Stimulated activated CD4-positive, alpha-beta T cell treated with anti-CD3 and anti-CD28 coated beads, Interleukin-2, amount 100 ng/mL, for 4 hours (primary cell): ENCODE measurements at places on chromosomes 2 and 18.

- DNase-seq: no peak
Measured at GRCh38 chr2:38176619-38177021, 100.7 kb upstream of the CYP1B1 start.

- DNase-seq: no peak
Measured at GRCh38 chr2:66987733-66988132, 409.4 kb upstream of the ETAA1 start.

DNA sequence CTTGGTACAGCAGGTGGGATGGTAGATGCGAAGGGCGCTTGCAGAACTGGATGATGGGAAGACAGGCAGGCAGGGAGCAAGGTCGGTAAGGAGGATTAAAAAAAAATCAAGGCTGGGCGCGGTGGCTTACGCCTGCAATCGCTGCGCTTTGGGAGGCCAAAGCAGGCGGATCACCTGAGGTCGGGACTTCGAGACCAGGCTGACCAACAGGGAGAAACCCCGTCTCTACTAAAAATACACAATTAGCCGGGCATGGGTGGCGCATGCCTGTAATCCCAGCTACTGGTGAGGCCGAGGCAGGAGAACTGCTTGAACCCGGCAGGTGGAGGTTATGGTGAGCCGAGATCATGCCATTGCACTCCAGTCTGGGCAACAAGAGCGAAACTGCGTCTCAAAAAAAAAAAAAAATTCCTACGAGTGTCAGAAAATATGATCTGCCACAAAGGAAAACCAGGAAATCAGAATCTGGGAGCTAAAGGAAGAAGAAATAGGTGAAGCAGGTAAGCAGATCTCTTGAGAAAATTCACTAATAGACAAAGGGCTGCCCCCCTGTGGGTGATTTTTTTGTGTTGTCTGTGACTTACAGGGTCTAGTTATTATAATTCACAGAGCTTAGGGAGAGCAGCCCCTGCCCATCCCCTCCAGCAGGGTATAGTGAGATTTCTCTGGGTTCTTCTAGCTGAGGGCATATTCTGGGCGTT is 46.2 kb downstream of the C2orf42 start:
- no peak for DNase-seq

DNA sequence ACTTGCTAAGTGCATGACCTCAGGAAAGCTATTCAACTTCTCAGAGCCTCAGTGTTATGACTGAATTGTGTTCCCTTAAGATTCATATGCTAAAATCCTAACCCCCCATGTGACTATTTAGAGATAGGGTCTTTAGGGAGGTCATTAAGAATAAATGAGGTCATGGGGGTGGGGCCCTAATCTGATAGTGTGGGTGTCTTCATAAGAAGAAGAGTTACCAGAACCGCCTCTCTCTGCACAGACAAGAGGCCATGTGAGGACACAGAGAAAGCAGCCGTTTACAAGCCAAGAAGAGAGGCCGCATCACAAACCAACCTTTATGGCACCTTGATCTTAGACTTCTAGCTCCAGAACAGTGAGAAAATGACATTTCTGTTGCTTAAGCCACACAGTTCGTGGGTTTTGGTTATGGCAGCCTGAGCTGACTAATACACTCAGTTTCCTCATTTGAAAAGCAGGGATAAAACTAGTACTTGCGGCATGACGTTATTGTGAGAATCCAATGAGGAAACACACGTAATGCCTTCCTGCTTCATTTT is 9.9 kb downstream of the SH2D6 start:
- no peak for DNase-seq

GRCh38 chr2:198144660-198145059 is 340.3 kb downstream of the PLCL1 start:
- no peak for DNase-seq

DNA sequence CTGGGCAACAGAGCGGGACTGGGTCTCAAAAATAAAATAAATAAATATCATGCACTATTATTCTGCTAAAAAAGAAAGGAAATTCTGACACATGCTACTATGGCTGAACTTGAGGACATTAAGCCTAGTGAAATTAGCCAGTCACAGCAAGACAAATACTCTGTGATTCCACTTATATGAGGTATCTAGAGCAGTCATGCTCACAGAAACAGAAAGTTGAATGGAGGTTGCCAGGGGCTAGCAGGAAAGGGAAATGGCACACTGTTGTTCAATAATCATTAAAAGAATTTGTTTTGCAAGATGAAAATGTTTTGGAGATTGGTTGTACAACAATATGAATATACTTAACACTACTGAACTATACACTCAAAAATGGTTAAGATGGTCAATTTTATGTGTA is 60.8 kb downstream of the NCKAP1 start:
- no peak for DNase-seq

- no peak for DNase-seq
Measured at GRCh38 chr18:42181474-42181873, 226.4 kb downstream of the PIK3C3 start.

DNA sequence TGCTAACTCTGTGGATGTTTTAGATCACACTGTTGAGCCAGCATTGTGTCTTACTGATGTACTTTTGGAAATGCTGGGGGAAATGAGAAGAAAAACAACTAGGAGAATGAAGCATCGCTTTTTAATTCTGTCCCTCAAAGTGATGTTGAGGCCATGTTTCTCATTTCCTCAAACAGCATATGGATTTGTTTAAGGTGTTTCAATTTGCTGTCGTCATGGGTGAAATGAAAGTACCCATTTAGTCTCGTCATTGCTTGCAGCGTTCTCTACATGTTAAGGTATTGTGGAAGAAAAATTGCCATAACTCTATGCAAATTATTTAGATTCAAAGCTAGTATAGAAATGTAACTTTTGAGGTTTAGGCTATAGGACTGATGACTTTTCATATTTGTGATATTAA is 151.3 kb downstream of the KCTD1 start:
- DNase-seq: no peak

DNA sequence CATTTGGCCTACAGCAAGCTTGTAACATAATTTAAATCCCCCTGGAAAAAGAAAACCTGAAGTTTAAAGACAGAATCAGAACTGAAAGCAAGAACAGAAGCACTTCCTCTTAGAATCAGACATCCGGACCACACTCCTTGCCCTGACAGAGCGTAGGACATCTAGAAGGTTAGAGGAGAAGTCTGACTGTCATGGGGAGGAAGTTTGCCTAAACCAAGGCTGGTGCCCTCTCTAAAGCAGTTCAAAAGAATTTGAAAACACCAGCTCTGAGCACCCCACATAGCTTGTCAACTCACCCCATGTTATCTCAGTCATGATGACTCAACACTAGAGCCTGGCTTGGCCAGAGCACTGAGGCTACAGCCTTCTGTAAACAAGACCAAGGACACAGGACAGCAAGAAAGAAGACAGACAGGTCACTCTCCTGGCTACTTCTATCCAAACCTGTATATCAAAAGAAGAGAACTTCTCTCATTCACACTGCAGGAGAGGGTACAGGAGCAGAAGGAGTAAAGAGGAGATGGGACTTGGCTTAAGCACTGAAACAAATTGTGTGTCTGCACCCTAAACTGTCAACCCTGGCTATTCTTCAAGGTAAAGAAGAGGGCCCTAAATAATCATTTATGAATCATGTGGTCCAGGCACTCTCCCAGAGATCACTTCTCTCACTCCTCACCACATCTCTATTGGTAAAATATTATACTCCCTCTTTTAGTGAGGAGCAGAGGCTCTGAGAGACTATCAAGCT is 198.6 kb downstream of the MEMO1 start:
- DNase-seq: no peak

- no peak for DNase-seq
Measured at GRCh38 chr2:212832211-212833195, 293.9 kb upstream of the ERBB4 start.

GRCh38 chr2:136327162-136327852 is 209.4 kb upstream of the CXCR4 start:
- DNase-seq: peak; percentile 57

- DNase-seq: no peak
Measured at GRCh38 chr18:76466410-76466991, 28.5 kb downstream of the ZNF516 start.

DNA sequence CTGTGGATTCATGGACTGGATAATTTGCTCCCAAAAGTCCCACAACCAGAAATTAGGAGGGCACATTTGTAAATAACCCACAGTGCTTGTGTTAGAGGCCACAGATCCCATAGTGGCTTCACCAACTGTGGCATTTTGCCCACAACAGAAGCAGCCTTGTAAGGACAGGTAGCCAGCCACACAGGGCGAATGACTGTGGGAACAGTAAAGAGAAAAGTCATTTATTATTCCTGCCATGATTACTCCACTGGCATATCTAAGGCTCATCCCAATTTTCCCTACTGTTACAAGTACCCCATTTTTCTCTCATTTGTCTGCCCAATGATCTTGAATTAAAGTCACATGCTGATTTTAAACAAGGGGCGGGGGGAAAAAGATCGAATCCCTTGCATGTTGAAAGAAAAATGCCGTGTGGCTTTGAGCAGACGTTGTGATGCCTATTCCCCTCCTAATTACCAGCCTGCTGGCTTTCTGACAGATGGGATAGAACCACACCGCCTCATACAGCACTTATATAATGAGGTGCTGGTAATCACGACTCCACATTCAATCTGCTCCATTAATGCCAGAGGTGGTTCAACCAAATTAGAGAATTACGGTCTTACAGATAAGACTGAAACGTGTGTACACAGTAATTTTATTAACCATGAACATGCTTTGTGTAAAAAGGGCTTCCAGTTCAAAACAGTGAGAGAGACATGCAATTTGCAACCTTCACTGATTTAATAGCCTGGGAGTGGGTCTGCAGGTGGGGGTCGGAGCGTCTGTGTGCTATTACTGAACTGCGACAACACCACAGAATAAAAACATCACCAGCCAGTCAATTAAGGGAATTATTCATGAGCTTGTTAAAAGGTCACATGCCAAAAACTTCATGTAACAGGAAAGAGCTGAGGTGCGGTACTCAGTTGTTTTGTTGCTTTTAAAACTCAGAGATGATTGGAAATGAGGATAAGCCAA is 196.0 kb downstream of the TMEM163 start:
- no peak for DNase-seq

- no peak for DNase-seq
Measured at GRCh38 chr18:11514267-11514666, 95.1 kb upstream of the SLC35G4 start.

DNA sequence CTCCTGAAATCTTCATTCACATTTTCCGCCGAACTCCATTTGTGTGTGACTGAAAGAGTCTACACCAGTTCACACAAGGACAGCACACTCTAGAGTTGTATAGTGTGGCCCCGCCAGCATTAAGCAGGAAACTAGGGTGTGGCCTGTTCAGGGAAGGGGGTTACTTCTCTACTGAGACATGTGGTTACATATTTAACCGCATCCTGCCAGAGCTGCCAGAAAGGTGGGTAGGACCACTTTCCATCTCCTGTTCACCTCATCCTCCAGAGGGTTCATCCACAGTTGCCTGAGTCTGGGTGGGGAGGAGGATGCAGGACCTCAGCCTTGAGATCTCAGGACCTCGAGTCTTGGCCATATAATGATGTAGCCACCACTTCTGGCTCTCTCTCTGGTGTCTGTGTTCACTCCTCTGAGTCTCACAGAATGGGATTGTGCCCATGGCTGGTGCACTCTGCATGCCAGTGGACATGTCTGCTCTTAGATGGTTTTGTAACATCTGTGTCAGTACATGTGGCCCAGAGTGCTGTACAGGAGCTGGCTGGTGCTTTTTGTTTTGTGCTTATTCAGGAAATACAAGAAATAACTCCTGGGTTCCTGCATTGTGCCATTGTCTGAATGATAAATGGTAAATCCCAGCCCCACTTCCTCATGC is 7.7 kb upstream of the SP140L start:
- peak; percentile 56 for DNase-seq

GRCh38 chr2:14189929-14190328 is 442.6 kb upstream of the LRATD1 start:
- DNase-seq: no peak

- DNase-seq: no peak
Measured at GRCh38 chr2:197215748-197216360, 94.7 kb downstream of the ANKRD44 start.

DNA sequence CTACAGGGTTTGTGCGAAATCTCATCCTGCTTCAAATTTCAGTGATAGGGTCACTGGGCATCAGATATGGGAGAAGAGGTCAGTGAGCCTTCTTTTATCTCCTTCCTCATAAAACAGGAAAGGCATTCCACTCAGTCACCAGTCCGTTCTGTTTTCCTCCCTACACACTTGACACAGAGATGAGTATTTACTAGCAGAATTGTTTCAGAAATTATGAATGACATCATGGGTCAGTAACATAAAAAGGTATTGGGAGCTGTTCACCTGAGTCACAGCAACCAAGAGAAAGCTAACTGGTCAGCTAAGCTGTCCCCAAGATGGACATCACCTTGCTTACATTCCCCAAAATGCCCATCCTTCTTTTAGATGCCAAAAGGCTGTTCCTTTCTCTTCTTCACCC is 96.3 kb downstream of the ACVR1 start:
- no peak for DNase-seq

GRCh38 chr2:105129722-105130232 is 91.9 kb downstream of the MRPS9 start:
- DNase-seq: no peak

- no peak for DNase-seq
Measured at GRCh38 chr2:143344780-143345179, 215.6 kb downstream of the ARHGAP15 start.

GRCh38 chr2:230932556-230933511 is 7.8 kb upstream of the GPR55 start:
- no peak for DNase-seq

DNA sequence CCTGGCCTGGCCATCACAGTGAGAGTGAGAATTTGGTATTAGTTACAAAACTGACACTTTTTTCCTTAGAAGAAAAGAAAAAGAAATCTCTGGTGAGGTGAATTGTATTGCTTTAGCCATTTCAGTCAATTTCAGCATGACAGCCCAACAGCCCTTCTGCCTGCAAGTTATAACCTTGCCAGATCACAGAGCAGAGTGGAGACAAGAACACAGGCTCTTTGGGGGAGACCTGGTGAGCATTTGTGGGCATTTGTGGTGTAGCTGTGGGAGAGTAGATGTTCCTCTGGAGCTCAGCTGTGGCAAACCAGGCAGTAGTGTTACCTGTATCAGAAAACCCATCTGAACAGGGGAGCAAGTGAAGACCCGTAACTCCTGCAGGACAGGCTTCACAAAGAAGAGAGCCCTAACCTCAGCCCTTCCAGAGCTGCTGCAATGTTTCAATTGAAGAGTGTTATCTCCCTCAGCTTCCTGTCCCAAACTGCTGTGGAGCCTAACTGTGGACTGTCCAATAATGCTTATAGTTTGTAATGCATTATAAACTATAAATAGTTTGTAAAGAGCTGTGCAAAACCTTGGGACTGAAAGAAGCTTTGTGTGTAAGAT is 22.8 kb upstream of the DLX1 start:
- DNase-seq: no peak

- DNase-seq: no peak
Measured at GRCh38 chr2:73100956-73101355, 11.8 kb downstream of the RAB11FIP5 start.
